Endothelial cell of umbilical vein (primary cell): ENCODE measurements at places on chromosomes 13 and 19. TPM values are rescaled to one million over a fixed set of nuclear protein-coding genes. Genes with fewer than 3 reads are reported as not detected.

Gene ZNF586
- polyA plus RNA-seq, result 4.8 and 6.0 TPM in 2 replicates

Gene USP12
- polyA plus RNA-seq, result 3.4 and 6.2 TPM in 2 replicates

Gene ADGRE2
- not detected in 2 replicates for polyA plus RNA-seq

GRCh38 chr19:15154002-15154612 is 46.7 kb downstream of the NOTCH3 start:
- no peaks in the 10 kb centered on the region for H3K4me1 ChIP-seq
- H3K36me3 ChIP-seq, result no peaks in the 10 kb centered on the region
- H3K4me3 ChIP-seq, result no peak overlapping the region
- peak; percentile 52 for DNase-seq

DNA sequence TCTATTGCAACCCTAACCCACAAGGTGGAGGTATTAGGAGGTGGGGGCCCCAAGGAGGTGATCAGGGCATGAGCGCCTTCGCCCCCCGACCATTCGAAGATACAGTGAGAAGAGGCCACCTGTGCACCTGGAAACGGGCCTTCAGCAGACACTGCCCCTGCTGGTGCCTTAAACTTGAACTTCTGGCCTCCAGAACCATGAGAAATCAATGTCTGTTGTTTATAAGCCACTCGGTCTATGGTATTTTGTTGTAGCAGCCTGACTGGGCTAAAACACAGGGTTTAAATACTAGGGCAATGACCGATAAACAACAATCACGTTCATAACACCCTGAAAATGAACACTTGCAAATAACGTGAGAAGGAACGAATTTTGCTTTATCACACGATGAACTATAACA is 85.2 kb upstream of the USP29 start:
- H3K4me1 ChIP-seq, result no peaks in the 10 kb centered on the region
- no peak overlapping the region for H3K4me3 ChIP-seq
- H3K27me3 ChIP-seq, result no peaks in the 10 kb centered on the region

- H3K4me1 ChIP-seq, result peaks cover 4% of the 10 kb centered on the region
- peak overlapping the region; percentile 34 for H3K4me3 ChIP-seq
- no peak overlapping the region for H3K27ac ChIP-seq
- no peak for DNase-seq
- H3K27me3 ChIP-seq, result peaks cover 26% of the 10 kb centered on the region
- no peaks in the 10 kb centered on the region for H3K36me3 ChIP-seq
Measured at GRCh38 chr13:24748061-24748400, 15.9 kb upstream of the RNF17 start.

GRCh38 chr13:91066745-91067144 is 280.7 kb upstream of the MIR17HG start:
- no peak for DNase-seq
- no peaks in the 10 kb centered on the region for H3K4me1 ChIP-seq
- H3K27me3 ChIP-seq, result no peaks in the 10 kb centered on the region
- no peak overlapping the region for H3K4me3 ChIP-seq
- H3K36me3 ChIP-seq, result no peaks in the 10 kb centered on the region

DNA sequence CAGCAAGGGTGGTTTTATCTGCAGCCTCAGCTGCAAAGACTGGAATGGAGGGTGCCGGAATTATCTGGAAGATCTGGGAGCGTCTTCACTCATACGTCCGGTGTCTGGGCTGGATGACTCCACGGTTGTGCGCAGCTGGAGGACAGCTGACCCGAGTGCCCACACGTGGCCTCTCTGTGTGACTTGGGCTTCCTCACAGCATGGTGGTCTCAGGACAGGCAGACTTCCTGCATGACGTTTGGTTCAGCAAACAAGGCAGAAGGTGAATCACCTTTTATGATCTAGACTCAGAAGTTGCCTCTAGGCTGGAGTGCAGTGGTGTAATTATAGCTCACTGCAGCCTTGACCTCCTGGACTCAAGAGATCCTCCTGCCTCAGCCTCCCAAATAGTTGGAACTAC is 33.2 kb downstream of the CACNG6 start:
- peaks cover 18% of the 10 kb centered on the region for H3K4me1 ChIP-seq
- H3K27ac ChIP-seq, result no peak overlapping the region
- H3K4me3 ChIP-seq, result no peak overlapping the region
- DNase-seq, result no peak
- no peaks in the 10 kb centered on the region for H3K27me3 ChIP-seq

GRCh38 chr13:55159765-55160164 is 1981.0 kb upstream of the PRR20A start:
- no peak overlapping the region for H3K4me3 ChIP-seq
- H3K4me1 ChIP-seq, result no peaks in the 10 kb centered on the region
- no peak overlapping the region for H3K27ac ChIP-seq
- no peaks in the 10 kb centered on the region for H3K27me3 ChIP-seq
- DNase-seq, result no peak

GRCh38 chr13:106526738-106527444 is 8.6 kb downstream of the EFNB2 start:
- DNase-seq, result no peak
- H3K4me3 ChIP-seq, result no peak overlapping the region
- H3K36me3 ChIP-seq, result no peaks in the 10 kb centered on the region

DNA sequence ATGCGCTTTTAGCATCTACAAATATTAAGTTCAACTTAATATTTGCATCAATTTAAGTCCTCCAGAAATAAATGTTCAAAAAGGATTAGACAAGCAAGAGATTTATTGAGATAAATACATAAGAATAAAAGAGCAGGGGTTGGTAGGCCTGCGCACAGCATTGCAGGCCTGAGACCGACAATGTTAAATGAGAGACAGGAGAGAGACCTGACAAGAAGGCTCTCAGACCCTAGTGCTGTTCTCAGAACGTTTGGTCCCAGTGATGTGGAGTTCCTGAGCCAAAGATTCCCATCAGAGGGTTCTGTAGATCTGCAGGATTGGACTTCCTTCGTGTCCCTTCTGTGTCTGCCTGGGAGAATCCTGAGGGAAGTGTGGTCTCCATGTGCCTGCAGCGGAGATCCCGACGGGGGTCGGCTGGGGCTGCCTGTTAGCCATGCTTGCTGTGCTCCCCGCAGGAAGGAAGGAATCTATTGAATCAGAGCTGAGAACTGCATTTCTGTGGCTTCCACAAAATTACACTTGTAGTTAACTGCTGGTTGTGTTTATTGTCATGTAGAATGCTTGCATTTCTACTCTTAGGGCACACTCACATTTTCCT is 369.9 kb upstream of the SLC10A2 start:
- H3K4me3 ChIP-seq, result no peak overlapping the region
- H3K4me1 ChIP-seq, result no peaks in the 10 kb centered on the region
- no peaks in the 10 kb centered on the region for H3K27me3 ChIP-seq

DNA sequence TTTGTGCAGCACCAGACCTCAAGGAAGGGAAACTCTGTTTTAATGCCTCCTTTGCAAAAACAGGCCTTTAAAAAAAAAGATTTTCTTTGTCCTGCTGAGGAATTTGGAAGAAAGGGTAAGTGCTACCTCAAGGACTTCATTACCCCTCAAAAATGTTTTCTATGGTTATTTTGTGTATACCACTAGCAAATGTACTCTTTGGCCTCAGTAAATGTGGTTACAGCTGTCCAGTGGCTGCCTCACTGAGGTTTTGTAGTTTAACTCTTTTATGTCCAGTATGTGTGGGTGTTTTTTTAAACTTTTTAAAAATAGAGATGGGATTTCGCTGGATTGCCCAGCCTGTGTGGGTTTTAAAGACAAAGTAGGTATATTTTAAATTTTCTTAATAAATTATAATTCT is 42.2 kb upstream of the TSC22D1 start:
- no peak for DNase-seq
- no peaks in the 10 kb centered on the region for H3K4me1 ChIP-seq
- no peak overlapping the region for H3K4me3 ChIP-seq
- H3K36me3 ChIP-seq, result no peaks in the 10 kb centered on the region
- H3K27me3 ChIP-seq, result no peaks in the 10 kb centered on the region

GRCh38 chr13:52779103-52779502 is 39.5 kb upstream of the CNMD start:
- H3K4me1 ChIP-seq, result no peaks in the 10 kb centered on the region
- no peaks in the 10 kb centered on the region for H3K27me3 ChIP-seq

- H3K27ac ChIP-seq, result peak overlapping the region; percentile 71
- H3K4me1 ChIP-seq, result peaks cover 48% of the 10 kb centered on the region
- peak; percentile 51 for DNase-seq
Measured at GRCh38 chr19:19464339-19465098, 50.8 kb downstream of the TSSK6 start.

DNA sequence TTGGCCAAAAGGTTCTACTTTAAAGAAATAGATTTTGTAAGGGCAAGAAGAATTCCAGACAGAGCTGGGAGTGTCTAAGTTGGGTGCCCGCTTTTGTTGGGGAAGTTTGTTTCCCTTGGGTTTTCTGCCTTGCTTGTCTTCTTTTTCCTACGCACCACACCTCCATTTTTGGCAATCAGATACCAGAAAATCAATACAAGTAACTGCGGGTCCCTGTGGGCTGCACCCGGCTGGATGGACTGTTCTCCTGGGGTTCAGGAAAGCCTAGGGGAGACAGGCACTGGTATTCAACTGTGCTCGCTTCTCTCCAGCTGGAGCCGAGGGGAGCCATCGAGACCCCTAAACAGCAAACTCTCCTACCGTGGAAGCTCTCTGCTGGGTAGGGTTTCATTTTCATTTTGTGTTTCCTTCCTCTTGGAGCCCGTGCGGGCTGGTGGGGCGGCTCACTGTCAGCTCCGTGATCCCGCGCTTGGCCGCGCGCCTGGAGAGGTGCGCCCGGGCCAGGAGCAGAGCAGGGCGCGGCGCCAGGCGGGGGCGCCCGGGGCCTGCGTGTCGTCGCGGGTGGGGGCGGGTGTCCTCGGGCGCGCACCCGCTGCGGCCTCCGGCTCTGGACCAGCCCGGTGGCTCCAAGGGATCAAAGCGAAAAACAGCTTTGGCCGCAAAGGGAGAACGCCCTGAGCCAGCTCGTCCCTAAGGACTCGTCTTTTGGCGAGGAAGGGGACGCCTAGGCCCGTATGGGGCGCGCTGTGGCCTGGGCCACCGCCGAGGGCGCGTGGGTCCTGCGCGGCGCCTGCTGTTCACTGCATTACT is 347.2 kb downstream of the ZNF536 start:
- DNase-seq, result no peak
- H3K4me1 ChIP-seq, result no peaks in the 10 kb centered on the region
- no peaks in the 10 kb centered on the region for H3K27me3 ChIP-seq

GRCh38 chr19:7870571-7871436 is 3.4 kb downstream of the PRR36 start:
- DNase-seq, result peak; percentile 33
- H3K36me3 ChIP-seq, result no peaks in the 10 kb centered on the region
- no peak overlapping the region for H3K27ac ChIP-seq
- H3K4me3 ChIP-seq, result no peak overlapping the region
- peaks cover 7% of the 10 kb centered on the region for H3K4me1 ChIP-seq

DNA sequence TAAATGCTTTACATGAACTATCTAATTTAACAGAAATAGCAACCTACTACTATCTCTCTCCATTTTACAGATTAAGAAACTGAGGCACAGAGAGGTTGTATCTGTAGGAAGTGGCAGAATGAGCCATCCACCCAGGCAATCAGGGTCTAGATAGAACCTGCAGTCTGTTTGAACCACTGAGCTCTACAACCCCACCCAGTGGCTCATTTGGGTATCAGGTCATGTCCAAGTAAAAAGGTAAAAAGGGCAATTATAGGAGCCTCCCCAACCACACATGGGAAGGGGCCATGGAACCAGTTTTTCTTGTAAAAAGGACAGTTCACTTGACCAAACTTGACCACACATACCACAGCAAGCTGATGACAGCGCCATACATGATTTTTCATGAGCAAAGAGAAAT is 92.9 kb upstream of the SGCG start:
- no peak for DNase-seq
- H3K27ac ChIP-seq, result no peak overlapping the region
- no peak overlapping the region for H3K4me3 ChIP-seq
- no peaks in the 10 kb centered on the region for H3K36me3 ChIP-seq

DNA sequence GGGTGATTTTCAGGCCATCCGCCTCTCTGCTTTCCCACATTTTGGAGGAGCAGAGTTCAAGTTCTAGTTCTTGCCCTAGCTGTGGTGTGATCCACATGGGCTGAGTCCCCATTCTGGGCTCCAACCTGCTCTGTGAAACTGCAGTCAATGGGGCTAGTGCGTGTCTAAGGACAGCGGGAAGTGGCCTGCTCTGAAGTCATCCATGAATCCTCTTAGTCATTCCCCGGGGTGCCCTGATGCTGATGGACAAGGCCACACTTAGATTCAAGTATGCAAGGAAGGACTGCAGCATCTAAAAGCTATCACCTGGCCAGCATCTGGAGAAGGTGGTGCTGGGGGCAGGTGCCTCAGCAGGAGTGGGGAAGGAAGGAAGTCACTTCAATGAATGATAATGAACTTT is 94.6 kb downstream of the TSHZ3 start:
- H3K27ac ChIP-seq, result no peak overlapping the region
- no peaks in the 10 kb centered on the region for H3K36me3 ChIP-seq
- H3K4me3 ChIP-seq, result no peak overlapping the region
- DNase-seq, result no peak
- no peaks in the 10 kb centered on the region for H3K27me3 ChIP-seq

DNA sequence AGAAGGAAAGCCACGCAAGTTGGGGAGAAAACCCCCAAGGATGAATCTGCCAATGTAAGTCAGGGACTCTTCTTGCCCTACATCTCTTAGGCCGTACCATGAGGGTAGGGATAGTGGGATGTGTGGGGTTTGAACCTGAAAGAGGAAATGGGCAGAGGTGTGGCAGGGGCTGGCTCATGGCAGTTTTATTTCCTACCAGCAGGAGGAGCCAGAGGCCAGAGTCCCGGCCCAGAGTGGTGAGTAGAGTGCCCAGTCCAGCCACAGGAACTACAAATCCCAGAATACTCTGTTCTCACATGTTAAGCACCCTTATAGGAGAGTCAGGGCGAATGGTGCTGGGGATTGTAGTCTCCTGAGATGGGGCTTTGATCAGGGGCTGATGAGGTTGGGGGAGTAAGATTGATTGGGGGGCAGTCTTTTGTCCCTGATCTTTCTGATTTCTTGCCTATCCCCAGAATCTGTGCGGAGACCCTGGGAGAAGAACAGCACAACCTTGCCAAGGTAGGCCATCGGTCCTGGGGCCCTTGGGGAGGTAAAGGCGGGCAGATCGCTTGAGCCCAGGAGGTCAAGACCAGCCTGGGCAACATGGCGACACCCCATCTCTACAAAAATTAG is 16.5 kb downstream of the VASP start:
- H3K27me3 ChIP-seq, result no peaks in the 10 kb centered on the region
- H3K36me3 ChIP-seq, result peaks cover 33% of the 10 kb centered on the region
- no peak overlapping the region for H3K4me3 ChIP-seq
- no peak overlapping the region for H3K27ac ChIP-seq
- H3K4me1 ChIP-seq, result no peaks in the 10 kb centered on the region

- peaks cover 9% of the 10 kb centered on the region for H3K4me1 ChIP-seq
- no peak for DNase-seq
- peaks cover 32% of the 10 kb centered on the region for H3K36me3 ChIP-seq
- no peak overlapping the region for H3K4me3 ChIP-seq
- no peaks in the 10 kb centered on the region for H3K27me3 ChIP-seq
- no peak overlapping the region for H3K27ac ChIP-seq
Measured at GRCh38 chr19:33811736-33812387, 15.2 kb downstream of the KCTD15 start.
